Osteocyte (in vitro differentiated cells): ENCODE measurements at places on chromosomes 16 and 17. TPM values are rescaled to one million over a fixed set of nuclear protein-coding genes. Genes with fewer than 3 reads are reported as not detected.

GRCh38 chr16:4578961-4579530 is 22.9 kb downstream of the C16orf96 start:
- no peak for DNase-seq

Gene LRRC75A
- 1.8 and 2.0 TPM in 2 replicates for total RNA-seq

Gene ACAP1
- 2.0 and 4.2 TPM in 2 replicates for total RNA-seq

- no peak for DNase-seq
These were observed 42.2 kb downstream of the NDEL1 start for GRCh38 chr17:8477715-8478441.
